ENCODE measurements at places on chromosomes 6 and 20. TPM values are rescaled to one million over a fixed set of nuclear protein-coding genes. Genes with fewer than 3 reads are reported as not detected.
A peak's percentile ranks its signal among the peaks of the same experiment; 100 is the strongest.

OTOR gene
- total RNA-seq: not detected

EDN1 gene
- 0.36 TPM for total RNA-seq

FRK gene
- 8.4 TPM for total RNA-seq

IP6K3 gene
- total RNA-seq: 17.9 TPM

GRCh38 chr6:41028561-41029412, 10.2 kb downstream of the UNC5CL start:
- peak overlapping the region; percentile 50 for H3K4me3 ChIP-seq
- peak overlapping the region; percentile 50 for H3K27ac ChIP-seq
- no peak for DNase-seq
- no peaks in the 10 kb centered on the region for H3K36me3 ChIP-seq

DNA sequence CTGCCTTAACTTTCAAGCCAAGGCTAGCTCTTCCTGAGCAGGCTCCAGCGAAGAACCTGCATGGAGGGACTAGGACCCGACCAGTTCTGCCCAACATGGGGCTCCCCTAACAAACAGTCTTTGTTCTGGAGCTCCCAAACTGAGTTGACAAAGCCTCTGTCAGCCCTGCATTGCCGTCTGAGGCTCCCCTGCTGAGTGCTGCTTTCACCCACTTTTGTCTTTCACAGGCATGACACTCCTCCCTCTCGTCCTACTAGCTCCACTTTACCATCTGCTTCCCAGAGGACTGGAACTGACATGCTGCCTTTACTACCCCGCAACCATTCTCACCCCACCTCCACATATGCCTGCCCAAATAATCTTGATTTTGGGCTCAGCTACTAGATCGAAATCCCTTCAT, 45.1 kb upstream of the B4GALT5 start:
- H3K27me3 ChIP-seq: no peaks in the 10 kb centered on the region
- H3K4me3 ChIP-seq: no peak overlapping the region
- H3K36me3 ChIP-seq: no peaks in the 10 kb centered on the region
- no peak overlapping the region for H3K27ac ChIP-seq
- H3K4me1 ChIP-seq: no peaks in the 10 kb centered on the region

- peak; percentile 88 for DNase-seq
- peak within 1 kb of the TSS; percentile 86 for H3K4me3 ChIP-seq
- H3K27ac ChIP-seq: peak within 1 kb of the TSS; percentile 96
- H3K27me3 ChIP-seq: no peaks in the 10 kb centered on the region
- peaks cover 52% of the 10 kb centered on the region for H3K4me1 ChIP-seq
- H3K36me3 ChIP-seq: no peaks in the 10 kb centered on the region
Measured at GRCh38 chr20:64255361-64256281, at the start of gene PCMTD2. Gene PCMTD2, plus strand, starts transcription at chr20:64255748. Its CDS starts 4,218 bp downstream, at chr20:64259966.

GRCh38 chr6:52503323-52503747, 73.5 kb downstream of the TRAM2 start:
- H3K4me1 ChIP-seq: peaks cover 60% of the 10 kb centered on the region
- no peaks in the 10 kb centered on the region for H3K36me3 ChIP-seq
- H3K4me3 ChIP-seq: no peak overlapping the region
- peak overlapping the region; percentile 83 for H3K27ac ChIP-seq
- DNase-seq: peak; percentile 47
